ENCODE measurements at places on chromosomes 6 and 20.

GRCh38 chr6:4352731-4353130 is 217.4 kb upstream of the ECI2 start:
- no peak for DNase-seq

DNA sequence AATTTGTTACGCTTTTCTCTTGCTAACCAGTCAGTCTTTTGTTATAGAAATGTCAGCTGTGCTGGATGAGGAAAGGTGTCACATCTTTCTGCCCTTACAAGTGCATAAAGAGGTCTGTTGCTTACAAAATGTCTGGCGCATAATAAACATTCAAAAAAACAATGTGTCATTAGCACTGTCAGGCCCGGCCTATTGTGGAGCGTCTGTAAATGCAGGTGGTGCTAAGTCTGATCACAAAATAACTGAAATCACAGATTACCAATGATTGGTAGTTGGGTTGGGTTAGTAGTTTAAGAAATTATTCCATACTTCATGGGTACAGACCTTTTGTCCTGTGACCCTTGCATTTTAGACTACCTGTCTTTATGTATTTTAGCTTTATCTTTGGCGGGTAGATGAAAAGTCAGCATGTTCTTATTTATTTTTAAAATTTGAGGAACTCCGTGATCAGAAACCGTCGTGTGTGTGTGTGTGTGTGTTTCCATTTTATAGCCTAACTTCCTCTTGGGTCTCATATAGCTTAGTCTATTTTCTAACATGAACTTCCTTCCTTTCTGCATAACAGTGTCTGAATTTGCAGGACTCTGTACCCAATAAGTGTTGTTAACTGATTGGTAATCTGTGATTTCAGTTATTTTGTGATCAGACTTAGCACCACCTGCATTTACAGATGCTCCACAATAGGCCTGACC is 88.1 kb upstream of the IFNGR1 start:
- no peak for DNase-seq

DNA sequence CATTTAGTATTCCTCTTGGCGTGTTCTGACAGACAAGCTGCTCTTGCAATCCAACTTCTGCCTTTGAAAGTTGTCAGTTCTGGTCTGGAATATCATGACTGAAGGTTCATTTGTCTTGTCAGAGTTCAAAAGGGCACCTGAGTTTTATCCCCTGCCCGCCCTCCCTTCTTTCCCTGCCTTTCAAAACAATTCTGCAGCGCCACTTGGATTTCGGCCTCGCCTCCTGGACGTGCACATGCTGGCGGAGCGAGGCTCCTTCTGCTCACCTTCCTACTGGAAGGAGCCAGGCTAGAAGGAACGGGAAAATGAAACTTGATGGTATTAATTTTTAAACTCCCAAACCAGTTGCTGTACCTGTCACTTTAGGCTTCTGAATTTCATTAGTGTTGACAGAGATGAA is 55.7 kb upstream of the HDGFL1 start:
- DNase-seq = no peak

- DNase-seq = peak; percentile 35
Measured at GRCh38 chr6:4647414-4648365, 128.5 kb upstream of the CDYL start.

DNA sequence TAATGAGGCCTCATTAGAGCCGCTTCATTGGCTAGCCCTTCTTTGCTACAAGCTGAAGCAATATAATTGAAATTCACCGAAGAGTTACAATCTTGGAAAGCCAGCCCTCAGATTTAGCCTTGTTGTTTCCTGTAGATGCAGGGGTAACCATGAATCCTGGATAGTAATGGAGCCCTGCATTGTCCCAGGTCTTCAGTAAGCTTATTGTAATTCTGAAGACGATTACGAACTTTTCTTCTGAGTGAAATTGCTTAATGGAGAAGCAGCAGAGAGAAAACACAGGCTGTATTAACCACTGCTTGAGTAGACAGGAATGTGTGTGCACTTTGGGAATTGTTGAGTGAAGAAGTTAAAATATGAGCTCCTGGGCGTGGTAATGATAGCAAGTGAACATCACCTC is 26.3 kb upstream of the NAA20 start:
- DNase-seq = no peak

GRCh38 chr6:91761621-91762020 is 1174.7 kb upstream of the MAP3K7 start:
- no peak for DNase-seq

DNA sequence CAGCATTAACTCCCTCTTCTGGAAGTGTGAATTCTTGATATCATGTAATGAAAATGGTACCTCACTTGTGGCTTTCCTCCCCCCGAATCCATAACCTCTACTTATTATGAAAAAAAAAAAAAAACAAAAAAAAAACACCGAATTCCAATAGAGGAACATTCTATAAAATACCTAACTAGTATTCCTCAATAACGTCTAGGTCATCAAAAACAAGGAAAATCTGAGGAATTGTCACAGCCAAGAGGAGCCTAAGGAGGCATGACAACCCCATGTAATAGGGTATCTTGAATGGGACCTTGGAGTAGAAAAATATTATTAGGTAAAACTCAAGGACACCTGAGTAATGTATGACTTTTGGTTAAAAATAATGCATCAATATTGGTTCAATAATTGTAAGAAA is 38.9 kb upstream of the POLR1H start:
- no peak for DNase-seq

- DNase-seq = no peak
Measured at GRCh38 chr6:37862430-37862829, 42.9 kb downstream of the ZFAND3 start.

DNA sequence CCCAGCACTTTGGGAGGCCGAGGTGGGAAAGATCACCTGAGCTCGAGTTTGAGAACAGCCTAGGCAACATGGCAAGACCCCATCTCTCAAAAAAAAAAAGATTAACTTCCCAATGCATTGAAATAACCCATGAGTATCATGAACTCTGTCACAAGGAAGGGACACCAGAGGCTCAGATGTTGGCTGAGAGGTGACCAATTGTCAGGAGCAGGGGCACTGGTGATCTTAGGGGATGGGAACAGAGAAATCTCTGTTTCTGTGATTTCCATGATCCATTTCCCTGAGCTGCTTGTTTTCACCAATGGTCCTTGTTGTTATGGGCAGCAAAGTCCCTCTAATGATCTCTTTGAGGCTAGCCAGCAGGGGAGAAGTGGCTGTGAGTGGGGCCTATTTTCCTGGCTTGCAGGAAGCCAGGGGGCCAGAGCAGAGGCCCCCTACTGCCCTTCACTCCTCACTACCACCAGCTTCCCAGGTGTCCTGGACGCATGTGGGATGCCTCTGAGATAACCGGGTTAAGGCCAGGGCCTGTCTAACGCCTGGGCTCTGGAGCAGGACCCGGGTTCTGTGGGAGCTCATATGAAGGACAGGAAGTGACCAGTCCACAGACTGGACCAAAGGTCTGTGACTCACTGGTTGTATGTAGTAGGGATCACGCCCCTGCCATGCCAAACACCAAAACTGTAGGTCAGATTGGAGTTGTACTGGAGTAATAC is 54.4 kb downstream of the PCNA start:
- no peak for DNase-seq

DNA sequence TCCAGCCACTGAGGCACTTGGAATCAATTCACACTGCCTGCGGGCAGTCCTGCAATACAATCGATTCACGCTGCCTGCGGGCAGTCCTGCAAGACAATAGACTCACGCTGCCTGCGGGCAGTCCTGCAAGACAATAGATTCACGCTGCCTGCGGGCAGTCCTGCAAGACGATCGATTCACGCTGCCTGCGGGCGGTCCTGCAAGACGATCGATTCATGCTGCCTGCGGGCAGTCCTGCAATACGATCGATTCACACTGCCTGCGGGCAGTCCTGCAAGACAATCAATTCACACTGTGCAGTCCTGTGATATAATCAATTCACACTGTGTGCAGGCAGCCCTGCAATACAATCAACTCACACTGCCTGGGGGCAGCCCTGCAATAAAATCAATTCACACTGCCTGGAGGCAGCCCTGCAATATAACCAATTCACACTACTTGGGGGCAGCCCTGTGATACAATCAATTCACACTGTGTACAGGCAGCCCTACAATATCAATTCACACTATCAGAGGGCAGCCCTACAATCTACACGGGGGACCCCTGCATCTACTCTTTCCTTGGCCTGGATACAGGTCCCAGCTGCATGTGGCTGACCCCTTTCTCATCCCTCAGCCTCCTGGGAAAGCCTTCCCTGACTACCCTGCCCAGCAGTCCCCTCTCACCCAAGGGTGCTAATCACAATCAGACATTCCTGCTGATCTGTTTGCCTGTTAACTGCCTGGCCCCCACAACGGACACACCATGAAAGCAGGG is 10.4 kb downstream of the TAF4 start:
- no peak for DNase-seq

- no peak for DNase-seq
Measured at GRCh38 chr6:157548635-157549467, 167.9 kb downstream of the ZDHHC14 start.

DNA sequence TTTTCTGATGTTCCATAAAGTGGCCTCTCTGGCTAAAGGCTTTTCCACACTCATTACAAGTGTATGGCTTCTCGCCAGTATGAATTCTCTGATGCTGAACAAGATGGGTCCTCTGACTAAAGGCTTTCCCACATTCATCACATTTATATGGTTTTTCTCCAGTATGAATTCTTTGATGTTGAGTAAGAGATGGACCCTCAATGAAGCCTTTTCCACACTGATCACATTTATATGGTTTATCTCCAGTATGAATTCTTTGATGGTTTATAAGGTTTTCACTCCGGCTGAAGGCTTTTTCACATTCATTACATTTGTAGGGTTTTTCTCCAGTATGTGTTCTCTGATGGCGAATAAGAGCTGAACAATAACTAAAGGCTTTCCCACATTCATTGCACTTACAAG is 20.4 kb downstream of the ZNF184 start:
- no peak for DNase-seq

DNA sequence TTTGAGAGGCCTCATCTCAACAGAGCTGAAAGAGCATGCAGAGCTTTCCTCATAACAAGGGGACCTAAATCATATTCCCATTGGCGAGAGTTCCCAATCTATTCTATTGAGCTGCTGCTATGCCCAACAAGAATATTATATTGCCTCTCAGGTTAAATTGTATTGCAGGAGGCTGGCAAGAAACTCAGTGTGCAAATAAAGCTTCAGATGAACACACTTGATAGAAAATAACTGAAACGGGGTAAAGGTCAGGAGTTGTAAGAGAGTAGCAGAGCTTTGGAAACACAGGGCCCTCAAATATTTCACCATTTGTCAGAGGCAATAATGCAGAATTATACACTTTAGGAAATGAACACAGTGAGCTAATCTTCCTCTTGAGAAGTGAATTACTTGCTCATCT is 364.3 kb upstream of the SPTLC3 start:
- DNase-seq = no peak

GRCh38 chr6:159030168-159030567 is 14.6 kb downstream of the TAGAP start:
- DNase-seq = no peak

DNA sequence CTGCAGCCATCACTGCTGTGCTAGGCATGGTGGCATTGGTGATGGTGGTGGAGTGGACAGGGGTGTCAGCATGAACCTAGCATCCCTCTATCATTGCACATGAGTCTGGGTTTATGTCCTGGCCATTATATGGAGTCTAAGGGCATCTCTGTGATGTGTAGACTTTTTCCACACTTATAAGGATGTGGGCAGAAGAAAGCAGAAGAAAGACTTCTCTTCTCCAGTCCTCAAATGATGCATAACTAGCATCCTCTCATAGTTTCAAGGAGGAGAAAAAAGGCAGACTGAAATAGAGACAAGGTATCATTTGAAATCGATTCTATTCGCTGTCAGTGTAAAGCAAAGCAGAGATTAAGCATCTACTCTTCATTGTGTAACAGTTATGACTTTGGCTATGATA is 140.0 kb upstream of the ATXN1 start:
- DNase-seq = no peak

- DNase-seq = no peak
Measured at GRCh38 chr6:44737341-44737740, 349.8 kb downstream of the CDC5L start.

DNA sequence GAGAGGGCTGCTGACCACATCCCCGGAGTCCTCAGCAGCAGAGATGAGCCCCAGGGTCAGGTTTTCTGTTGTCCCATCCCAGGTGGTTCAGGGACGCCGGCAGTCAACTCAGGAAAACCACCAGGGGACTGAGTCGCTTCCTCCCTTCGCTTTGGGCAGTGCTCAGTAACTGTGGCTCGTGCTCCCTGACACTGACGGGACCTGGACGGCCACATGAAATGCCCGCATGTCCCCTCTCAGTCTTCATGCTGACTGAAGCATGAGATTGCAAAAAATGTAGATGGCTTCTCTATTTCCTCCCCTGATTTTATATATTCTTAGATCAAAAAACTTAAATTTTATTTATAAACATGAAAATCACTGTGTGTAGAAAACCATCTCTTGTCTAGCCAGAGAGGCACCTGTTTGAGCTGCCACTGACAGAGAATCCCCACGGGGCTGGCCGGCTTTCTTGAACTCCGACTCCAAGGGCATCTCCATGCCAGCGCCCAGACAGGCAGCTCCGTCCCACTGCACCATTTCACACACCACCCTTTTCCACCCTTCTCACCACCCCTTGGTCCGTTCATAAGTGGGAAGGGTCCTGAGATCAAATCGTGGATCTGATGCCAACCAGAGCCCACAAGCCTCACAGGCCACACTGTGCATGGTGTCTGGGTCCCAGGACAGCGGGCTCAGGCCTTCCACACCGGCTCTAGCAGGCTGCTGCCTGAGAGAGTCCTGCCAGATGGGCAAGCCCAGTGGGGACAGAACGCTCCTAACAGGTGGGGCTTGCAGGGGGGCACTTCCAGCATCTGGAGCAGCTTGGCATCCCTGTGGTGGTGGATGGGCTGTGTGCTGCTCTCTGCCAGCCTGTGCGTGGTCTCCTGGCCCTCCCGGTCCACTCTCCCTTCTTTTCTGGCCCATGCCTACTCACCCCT is 98.2 kb downstream of the SMOC2 start:
- no peak for DNase-seq

DNA sequence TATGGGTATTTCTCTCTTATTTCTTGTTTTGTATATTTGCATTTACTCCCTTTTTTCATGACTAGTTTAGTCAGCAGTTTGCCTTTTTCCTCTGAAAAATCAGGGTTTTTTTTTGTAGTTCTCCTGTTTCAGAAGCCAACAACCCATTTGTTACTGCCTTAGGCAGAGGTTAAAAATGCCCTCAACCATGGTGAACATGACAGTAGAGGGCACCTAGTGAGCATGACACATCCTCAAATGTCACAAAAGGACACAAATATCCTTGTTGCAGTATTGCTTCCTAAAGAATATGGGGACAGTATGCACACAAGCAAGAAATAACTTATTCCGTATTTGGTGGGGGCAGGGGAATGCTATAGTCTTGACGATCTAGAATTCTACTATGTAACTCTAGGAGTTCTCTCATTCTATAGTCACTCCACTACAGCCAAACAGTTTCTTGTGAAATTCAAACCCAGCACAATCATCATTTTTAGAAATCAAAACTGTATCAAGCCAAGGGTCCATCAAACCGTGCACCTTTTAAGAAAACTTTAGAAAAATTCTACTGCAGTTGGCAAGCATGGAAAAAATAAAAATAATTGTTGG is 47.0 kb downstream of the GOPC start:
- DNase-seq = no peak

- no peak for DNase-seq
Measured at GRCh38 chr6:133396233-133396983, 155.3 kb downstream of the EYA4 start.

- DNase-seq = no peak
Measured at GRCh38 chr6:32879691-32880090, 25.7 kb downstream of the PSMB9 start.

Measured in forelimb muscle (tissue), 1 donor.